ENCODE measurements at places on chromosomes 5 and 9. TPM values are rescaled to one million over a fixed set of nuclear protein-coding genes. Genes with fewer than 3 reads are reported as not detected.

DNA sequence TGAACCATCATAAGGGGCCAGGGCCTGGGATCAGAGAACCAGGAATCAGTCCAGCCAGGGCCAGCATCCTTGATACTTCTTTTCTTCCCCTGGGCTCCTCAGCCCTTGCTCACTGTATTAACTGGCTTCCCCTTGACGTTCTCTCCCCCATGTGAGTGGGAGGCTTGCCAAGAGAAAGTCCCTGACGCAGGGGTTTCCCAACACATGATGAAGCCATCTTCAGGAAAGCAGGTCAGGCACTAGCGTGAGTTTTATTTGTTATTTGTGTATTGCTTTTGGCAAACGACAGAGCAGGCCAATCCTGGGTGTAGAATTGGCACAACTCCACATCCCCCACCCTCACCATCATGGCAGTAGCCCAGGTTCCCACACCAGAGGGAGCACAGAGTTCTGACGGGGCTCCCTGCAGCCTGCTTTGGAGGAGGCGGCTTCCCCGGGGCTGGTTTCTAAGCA lies 165.5 kb upstream of the NFIL3 start:
- DNase-seq = peak; percentile 56

GRCh38 chr9:133227242-133227860 lies 18.3 kb upstream of the OBP2B start:
- no peak for DNase-seq

Gene FAT2
- 0.09 TPM for polyA plus RNA-seq

GRCh38 chr5:176762489-176762888 lies 47.9 kb upstream of the UNC5A start:
- no peak for DNase-seq
